ENCODE measurements at places on chromosomes 1 and 21.

DNA sequence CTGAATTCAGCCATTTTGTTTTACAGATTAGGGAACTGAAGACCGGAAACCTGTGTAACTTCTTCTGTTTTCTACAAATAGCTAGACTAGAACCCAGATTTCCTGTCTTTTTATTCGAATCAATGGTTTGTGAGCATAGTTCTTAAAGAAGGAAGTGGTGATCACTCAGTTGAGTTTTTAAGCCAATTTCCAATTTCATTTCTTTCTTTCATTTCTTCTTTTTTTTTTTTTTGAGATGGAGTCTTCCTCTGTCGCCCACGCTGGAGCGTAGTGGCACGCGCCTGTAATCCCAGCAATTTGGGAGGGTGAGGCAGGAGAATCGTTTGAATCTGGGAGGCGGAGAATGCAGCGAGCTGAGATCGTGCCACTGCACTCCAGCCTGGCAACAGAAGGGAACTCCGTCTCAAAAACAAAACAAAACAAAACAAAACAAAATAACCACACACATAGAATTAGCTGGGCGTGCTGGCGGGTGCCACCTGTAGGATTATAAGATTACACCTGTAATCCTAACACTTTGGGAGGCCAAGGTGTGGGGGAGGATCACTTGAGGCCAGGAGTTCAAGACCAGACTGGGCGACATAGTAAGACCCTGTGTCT lies 3.0 kb upstream of the MDM4 start:
- peak; percentile 31 for DNase-seq

GRCh38 chr1:176692988-176693696 lies 230.2 kb downstream of the PAPPA2 start:
- DNase-seq: no peak

GRCh38 chr1:50796272-50796671 lies 163.8 kb downstream of the FAF1 start:
- no peak for DNase-seq

- no peak for DNase-seq
These were observed 39.4 kb downstream of the HSF2BP start for GRCh38 chr21:43619856-43620255.

GRCh38 chr1:173082913-173083312 lies 32.2 kb upstream of the TNFSF18 start:
- DNase-seq: no peak

GRCh38 chr21:44428281-44428960 lies 26.9 kb upstream of the LRRC3 start:
- DNase-seq: peak; percentile 70

DNA sequence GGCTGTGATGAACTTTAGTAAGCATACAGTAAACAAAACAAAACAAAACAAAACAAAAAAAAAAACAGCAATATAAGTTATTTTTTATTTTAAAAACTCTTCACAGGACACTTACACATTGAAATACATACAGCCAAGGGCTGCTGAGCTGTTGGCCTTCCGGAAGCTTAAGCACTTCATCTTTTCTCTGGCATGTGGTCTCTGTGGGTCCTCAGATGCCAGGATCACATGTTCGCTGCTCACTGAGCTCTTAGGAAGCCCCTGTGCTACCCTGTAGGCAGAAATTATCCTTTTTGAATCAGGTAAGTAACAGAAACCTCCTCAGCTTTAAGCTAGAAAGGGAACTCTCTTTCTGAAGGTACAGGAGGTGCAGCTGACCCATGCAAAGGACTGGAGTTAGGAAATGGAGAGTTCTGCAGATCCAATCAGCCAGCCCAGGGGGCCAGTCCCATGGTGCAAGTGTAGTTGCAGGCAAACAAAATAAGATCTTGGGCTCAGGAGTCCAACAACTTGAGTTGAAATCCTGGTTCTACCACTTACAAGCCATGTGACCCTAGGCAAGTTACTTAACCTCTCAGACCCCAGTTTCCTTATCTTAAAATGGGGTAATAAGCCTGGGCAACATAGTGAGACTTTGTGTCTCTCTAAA lies 22.4 kb upstream of the MED18 start:
- no peak for DNase-seq

DNA sequence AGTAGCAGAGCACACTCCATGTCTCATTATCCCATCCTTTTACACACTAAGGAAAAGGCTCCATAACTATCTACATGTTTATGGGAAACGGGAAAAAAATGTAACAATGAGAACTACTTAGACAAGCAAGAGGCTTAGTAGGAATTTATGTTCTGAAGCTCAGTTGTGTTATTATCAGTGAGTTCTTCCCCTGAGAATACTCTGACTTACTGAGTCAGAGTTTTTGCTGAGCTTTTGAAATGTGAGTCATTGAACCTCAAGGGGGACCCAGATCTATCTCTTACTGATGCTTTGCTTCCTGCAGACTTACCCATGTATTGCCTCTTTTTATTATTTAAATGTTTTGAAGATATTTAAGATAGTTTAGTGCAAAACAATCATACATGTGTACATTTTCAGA lies 20.1 kb downstream of the CFHR5 start:
- DNase-seq: no peak

DNA sequence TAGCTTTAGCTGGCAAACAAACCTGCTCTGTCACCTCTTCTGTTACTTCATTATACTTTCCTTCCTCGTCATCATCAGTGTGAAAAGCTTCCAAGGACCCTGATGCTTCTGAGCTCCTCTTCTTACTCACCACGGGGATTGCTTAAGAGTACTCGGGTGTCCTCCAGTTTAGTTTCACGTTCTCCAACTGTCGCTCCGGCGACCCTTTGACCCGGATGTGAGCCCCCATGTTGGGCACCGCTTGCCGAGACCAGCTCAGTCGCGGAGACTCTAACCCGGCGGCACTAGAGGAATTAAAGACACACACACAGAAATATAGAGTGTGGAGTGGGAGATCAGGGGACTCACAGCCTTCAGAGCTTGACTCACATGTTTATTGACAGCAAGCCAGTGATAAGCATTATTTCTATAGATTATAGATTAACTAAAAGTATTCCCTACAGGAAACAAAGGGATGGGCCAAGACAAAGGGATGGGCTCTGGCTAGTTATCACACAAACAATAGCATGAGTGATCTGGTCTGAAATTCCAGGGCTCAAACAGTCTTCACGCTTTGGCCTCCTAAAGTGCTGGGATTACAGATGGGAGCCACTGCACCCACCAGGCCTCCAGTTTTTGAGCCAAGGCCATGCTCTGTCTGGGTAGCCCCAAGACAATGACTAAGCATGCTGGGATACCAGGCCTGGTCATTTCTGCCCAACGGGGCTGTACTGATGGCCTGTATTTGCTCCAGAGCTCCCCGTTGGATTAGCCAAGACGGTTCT lies 30.1 kb upstream of the ENO1 start:
- no peak for DNase-seq

- no peak for DNase-seq
These were observed 92.4 kb upstream of the PGD start for GRCh38 chr1:10306435-10306834.

- no peak for DNase-seq
These were observed 20.6 kb upstream of the KIF26B start for GRCh38 chr1:245133995-245134715.

DNA sequence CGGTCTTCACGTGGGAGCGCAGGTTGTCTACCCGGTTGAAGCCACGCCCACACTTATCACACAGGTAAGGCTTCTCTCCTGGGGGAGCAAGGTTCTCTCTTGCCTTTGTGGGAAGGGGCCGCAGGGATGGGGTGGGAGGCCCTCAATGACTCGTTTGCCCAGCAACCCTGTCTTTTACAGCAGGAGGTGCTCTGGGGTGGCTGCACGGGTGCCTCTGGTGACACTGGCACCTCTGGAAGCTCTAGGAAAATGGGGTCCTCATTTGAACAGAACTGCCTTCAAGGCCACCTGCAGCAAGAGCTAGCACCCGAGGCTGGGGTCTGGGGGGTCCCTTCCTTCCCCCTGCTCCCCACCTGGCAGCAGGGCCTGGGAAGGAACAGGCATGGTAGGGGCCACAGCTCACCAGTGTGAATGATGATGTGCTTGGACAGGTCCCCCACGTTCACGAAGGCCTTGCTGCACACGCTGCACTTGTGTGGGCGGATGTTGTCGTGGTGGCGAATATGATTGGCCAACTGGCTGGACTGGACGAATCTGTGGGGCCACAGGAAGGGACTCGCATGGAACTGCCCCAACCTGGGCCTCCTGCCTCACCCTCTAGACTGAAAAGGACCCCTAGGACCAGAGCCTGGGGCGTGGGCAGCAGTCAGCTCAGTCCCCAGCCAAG lies 33.1 kb downstream of the ZBTB17 start:
- DNase-seq: no peak

DNA sequence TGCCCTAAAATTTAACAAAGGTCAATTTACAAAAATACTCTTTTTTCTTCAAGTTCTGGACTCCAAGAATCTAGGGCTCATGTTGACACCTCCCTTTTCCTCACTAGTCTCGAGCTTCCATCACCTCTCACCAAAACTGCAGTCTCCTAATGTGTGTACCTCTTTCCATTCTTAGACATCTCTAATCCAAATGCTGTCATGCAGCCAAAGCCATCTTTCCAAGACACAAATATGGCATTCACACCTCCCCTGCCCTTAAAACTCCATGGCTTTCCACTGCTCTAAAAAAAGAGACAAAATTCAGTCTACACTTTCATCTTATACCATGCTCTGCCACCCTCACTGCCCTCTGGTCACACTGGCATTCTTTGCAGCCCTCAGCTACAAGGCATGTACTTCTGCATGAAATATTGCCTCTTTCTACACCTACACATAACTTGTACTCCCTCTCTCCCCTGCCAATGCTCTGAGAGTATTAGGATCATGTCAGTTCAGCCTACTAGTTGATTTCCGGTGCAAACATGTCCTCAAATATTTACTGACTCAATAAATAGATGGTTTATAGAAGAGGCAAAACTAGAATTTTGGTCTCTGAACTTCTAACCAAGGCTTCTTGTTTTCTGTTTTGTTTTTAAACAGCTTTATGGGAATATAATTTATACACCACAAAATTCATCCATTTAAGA lies 26.9 kb downstream of the ADSS2 start:
- DNase-seq: no peak

GRCh38 chr1:210070531-210070930 lies 132.5 kb downstream of the SYT14 start:
- DNase-seq: no peak

DNA sequence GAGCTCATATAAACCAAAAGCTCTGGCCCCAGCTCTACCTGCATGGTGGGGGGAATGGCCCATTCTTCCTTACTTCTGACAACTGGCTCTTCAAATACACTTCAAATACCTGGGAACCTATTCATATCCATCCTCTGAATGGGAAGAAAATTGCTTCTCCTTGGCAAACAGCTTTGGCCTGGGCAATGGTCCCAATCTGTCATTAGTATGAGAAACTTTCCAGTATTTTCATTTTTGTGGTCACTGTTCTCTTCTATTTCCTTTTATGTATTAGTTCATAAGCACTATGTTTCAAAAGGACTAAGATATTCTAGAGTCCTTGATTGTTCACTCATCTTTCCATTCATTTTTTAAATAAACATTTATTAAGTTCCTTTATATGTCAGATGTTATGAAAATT lies 5.2 kb upstream of the HSD3B2 start:
- DNase-seq: no peak

GRCh38 chr1:222940906-222941305 lies 126.1 kb downstream of the DISP1 start:
- DNase-seq: no peak

- no peak for DNase-seq
These were observed 147.6 kb upstream of the CAMK1G start for GRCh38 chr1:209435654-209436566.

DNA sequence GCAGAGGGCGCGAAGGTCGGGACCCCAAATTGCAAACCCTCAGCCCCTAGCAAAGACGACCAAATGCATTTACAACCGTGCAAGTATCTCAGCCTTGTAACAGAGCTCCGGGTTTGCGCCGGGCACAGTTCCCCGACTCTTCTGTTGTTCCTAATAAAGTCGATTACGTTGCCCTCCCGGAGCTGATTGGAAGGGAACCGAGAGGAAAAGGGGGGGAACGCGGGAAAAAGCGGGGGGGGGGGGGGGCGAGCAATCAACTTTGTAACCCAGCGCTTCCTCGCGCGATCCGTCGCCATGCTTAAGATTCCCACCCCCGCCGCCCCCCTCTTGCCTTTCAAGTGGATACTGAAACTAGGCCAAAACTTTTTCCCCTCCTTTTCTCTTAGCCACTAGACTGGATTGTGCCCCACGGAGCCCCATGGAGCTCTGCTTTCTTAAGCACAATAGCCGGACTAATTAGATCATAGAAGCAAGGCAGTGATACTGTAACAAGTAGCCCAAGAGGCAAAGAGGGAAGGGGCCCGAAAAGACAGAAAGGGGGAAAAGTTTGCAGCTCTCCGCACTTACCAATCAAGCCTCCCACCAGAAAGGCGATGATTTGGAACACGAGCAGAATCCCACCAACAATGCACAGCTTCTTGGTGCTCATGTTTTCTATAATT lies 565 bp downstream of the WLS start:
- no peak for DNase-seq

DNA sequence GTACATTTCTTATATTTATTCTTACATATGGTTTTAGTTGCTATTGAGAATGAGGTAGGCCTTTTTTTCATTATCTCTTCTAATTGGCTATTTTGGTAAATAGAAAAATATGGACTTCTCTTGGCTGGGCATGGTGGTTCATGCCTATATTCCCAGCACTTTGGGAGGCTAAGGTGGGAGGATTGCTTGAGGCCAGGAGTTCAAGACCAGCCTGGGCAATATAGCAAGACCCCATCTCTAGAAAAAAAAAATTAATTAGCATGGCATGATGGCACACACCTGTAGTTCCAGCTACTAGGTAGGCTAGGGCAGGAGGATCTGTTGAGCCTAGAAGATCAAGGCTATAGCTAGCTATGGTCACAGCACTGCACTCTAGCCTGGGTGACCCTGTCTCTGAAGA lies 3.2 kb downstream of the ZNF684 start:
- DNase-seq: no peak

GRCh38 chr1:15803380-15803779 lies 4.1 kb downstream of the UQCRHL start:
- DNase-seq: peak; percentile 53

GRCh38 chr1:20696397-20697333 lies 21.1 kb downstream of the KIF17 start:
- peak; percentile 57 for DNase-seq

- DNase-seq: peak; percentile 41
These were observed 59.1 kb downstream of the BCL9 start for GRCh38 chr1:147600119-147601111.

All from CD4-positive, alpha-beta T cell (primary cell).